Fibroblast of pulmonary artery (primary cell): ENCODE measurements at places on chromosomes 5 and 9.

- DNase-seq: peak; percentile 51
Observed at GRCh38 chr9:96555567-96556386, 63.9 kb downstream of the CDC14B start.

- peak; percentile 89 for DNase-seq
Observed at GRCh38 chr9:127066851-127067136, 55.6 kb downstream of the ANGPTL2 start.

DNA sequence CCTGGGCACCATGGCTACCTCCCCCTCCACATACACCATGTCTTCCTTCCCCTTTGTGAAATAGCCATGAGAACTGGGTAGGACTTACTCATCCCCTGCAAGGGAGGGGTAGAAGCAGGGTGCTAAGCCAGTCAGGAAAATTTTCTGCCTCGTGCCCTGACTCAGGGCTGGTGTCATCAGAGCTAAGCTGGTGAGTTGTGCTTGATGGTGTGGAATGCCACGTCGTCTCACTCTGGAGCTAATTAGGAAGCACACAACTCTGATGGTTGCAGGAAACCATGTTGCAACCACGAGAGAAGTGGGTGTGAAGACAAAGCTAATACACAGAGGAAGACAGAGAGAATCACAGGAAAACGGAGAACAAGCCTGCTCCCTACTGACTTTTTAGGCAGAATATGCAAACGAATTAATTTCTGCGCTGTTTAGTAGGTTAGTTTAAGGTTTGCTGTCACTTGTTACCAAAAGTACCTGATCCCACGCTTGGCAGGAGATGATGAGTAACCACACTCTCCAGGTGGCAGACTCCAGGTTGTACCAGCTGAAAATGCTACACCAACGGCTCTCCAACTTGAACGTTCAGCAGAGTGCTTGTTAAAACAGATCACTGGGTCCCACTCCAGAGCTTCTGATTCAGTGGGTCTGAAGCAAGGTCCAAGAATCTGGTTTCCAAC is 54.5 kb downstream of the STK10 start:
- peak; percentile 82 for DNase-seq

- no peak for DNase-seq
Observed at GRCh38 chr5:23367874-23368273, 139.5 kb upstream of the PRDM9 start.

- DNase-seq: no peak
Observed at GRCh38 chr5:137791799-137792198, 37.6 kb upstream of the HNRNPA0 start.

DNA sequence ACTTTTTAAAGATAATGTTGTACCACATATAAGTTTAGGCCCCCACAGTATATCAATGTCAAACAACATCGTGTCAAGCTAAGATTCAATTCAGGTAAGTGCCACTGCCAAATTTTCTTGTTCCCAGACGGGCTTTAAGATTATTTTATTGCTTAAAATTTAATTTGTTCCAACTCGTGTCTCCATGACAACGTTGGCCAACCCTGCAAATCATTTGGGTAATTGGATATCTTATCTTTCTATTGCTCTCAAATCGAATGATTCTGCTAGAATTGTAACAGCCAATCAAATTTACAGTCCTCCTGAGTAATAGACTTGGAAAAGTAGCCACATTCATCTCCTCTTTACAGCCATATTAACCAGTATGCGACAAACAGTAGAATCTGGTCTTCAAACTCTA is 19.5 kb downstream of the TLE1 start:
- no peak for DNase-seq

- peak; percentile 2 for DNase-seq
Observed at GRCh38 chr5:93674138-93674537, 67.3 kb downstream of the POU5F2 start.

DNA sequence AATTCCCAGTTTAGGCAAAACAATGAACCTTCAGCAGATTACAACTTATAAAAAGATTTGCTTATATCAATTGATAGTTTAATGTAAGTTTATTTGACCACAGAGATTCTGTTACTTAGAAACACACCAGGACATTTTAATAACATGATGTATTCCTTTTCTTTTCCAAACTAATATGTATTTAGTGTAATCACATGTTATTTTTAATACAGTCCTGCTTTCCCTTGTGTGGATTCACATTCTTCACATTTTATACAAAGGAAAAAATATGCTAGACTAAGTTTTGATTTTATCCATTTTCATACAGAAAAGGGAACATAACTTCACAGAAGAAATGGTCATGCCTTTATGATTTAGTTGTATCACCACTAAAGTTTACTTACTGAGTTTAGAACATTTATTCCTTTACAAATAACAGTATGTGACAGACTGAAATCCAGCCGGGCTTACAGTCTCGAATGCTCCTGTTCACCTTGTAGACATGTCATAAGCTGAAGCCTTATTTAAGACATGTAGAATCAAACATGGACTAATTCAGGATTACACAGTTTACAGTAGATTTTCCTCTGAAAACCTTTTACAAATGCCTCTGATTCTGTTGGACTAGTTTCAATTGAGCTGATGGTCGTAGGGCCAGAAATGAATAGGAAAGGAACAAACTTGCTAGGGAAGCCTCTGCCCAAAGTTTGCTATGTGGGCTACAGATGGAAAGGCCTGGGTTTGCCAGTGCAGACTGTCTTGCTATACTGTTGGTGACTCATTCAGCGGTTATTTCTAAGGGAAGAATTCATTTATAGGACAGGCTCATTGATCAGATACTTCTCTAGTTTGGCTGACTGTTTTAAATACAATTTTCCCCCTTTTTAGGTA is 6.6 kb upstream of the ASPN start:
- DNase-seq: no peak

DNA sequence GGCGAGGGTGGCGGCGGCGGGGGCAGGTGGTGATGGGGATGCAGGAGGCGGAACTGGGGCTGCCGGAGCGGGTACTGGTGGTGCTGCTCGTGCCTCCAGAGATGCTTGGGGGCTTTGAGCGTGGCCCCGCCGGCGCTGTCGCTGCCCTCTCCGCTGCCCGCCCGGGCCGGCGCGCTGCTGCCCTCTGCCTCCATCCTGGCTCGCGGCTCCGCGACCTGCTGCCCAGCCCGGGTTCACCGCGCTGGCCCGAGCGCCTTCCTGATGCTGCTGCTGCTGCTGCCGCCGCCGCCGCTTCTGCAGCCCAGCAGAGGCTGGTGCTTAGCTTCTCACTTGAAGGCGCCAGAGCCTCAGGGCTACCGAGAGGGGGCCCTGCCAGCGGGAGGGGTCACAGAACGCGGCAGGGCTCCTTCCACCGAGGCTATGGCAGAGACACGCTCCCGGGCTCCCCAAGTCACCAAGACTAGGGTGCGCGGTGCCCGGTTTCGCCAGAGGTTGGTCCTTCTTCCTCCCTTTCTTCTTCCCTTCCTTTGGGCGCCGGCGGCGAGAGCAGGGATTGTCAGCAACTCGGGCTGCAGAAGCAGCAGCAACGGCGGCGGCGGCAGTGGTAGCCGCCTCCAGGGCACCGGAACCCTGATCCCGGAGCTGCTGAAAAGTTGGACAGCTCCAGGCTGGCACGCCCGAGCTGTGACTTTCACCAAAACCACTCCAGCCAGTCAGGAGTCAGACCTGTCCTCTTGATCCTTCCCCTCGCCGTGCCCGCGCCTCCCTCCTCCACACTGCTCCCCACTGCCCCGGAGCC is at the start of gene PDE4D:
PDE4D (minus strand) TSS at position 298 of the 799 bp plus-strand sequence.
- peak; percentile 63 for DNase-seq

GRCh38 chr9:132985489-132985888 is 7.0 kb downstream of the GFI1B start:
- DNase-seq: no peak

DNA sequence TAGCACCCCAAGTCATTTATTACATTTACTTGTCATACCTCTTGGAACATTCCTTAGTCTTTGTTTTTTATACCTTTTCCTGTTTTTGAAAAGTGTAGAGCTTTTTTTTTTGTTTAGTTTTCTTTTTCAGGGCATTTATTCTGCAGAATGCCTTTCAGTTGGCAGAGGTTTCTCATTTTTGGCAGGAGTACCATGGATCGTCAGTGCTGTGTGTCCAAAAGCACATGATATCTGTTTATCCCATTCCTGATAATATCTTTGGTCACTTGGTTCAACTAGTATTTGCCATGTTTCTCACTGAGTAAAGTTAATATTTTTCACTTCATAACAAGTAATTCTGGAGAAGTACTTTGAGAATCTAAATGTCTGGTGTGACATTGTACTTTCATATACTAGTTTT is 10.7 kb downstream of the OGN start:
- peak; percentile 40 for DNase-seq

DNA sequence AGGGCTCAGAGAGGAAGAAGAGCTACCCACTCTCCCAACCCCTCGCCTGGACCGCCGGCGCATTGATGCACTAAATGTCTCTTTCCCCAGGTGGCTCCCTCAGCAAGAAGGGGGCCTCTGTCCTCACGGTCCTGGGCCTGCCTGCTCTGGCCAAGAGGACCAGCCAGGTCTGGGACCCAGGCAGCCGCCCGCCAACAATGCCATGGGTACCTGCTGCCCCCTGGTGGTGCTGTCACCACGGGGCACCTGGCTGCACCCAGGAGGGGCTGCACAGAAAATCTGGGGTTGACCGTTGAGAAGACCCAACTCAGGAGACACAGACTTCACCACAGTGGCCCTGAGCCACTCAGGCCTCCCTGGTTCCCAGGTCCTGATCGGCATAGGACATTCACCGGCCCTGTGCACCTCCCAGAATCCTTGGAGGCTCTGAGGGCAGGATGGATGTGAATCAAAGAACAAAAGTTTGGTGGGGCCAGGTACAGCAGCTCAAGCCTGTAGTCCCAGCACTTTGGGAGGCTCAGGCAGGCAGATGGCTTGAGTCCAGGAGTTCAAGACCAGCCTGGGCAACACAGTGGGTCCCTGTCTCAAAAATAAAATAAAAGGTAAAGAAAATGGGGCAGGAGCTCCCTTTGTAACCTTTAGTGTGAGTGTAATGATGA is 2.4 kb upstream of the VAV2 start:
- peak; percentile 71 for DNase-seq

DNA sequence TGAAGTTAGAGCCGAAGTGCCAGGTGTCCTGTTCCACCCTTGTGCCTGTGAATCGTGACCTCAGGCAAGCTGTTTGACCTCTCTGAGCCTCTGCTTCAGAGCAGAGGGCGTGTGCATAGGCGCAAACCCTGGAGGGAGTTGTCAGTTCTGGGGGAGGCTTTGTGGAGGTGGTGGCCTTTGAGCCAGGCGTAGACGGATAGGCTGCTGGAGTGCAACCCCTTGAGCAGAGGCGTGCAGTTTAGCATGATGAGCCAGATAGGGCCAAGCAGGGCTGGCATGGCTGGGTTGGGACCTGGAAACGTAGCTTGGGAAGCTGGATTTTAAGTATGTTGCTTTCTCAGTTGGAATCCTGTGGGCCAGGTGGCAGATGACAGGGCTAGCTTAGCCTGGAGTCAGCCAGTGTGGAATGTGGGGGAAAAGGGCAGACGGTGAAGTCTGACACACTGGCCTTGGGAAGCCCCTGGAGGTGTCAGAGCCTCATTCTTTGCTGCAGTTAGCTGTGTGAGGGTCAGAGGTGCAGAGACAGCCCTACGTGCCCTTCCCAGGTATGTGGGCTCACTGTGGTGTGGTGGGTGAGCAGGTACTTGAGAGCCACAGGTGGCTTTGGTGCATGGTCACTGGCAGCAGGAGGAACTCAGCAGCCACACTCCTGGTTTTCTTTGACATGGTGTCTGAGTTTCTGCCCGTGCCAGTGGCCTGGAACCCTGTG is 93.4 kb downstream of the DAB2IP start:
- DNase-seq: no peak

DNA sequence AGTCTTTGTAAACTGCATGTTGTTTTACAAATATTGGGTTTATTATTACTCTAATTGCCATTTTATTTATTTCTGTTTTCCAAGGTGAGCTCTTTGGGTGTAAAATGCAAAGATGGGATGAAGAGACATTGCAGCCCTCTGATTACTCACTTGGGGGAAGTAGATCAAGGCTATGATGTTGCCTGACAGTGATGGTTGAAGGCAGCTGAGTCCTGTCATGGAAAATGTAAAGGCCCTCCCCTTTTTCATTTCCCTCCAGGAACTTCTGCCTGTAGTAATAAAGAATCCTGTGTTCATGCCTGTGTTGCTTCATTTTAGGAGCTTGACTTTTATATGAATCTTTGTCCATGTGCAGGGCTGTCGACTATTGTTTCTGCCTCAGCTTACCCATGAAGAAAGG is 605.4 kb upstream of the CLINT1 start:
- no peak for DNase-seq

- DNase-seq: no peak
Observed at GRCh38 chr9:115794921-115795475, 358.6 kb upstream of the PAPPA start.

- DNase-seq: peak; percentile 90
Observed at GRCh38 chr9:106916466-106917235, 53.7 kb downstream of the ZNF462 start.

DNA sequence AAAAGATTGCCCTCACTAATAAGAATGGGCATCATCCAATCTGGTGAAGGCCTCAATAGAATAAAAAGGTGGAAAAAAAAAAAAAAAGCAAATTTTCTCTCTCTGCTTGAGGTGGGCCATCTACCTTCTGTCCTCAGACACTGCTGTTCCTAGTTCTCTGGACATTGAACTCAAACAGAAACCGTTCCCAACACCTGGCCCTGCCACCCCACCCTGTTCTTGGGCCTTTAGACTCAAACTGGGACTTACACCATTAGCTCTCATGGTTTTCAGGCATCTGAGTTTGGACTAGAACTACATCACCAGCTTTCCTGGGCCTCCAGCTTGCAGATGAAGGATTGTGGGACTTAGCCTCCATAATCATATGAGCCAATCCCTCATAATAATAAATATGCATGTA is 71.0 kb downstream of the SSBP2 start:
- no peak for DNase-seq

GRCh38 chr9:77839459-77840140 is 191.5 kb upstream of the GNA14 start:
- DNase-seq: peak; percentile 78

DNA sequence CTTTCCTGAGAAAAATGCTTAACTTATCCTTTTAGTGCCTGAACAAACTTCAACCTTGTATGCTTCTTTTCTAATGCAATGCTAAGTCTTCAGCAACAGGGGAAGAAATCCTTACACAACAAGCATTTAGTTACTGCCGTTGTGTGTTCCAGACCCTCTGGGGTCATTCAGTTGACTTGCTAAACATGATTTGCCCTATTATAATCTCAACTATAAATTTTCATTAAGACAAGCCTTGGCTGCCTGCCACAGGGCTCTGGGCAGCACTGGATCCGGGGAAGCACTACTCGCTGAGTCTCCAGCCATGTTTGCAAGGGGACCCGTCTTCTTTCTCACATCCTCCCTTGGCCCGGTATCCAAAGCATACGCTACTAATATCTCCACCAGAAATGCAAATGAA is 58.1 kb downstream of the PTCH1 start:
- DNase-seq: peak; percentile 3

- DNase-seq: no peak
Observed at GRCh38 chr9:14561929-14562405, 131.3 kb downstream of the ZDHHC21 start.

DNA sequence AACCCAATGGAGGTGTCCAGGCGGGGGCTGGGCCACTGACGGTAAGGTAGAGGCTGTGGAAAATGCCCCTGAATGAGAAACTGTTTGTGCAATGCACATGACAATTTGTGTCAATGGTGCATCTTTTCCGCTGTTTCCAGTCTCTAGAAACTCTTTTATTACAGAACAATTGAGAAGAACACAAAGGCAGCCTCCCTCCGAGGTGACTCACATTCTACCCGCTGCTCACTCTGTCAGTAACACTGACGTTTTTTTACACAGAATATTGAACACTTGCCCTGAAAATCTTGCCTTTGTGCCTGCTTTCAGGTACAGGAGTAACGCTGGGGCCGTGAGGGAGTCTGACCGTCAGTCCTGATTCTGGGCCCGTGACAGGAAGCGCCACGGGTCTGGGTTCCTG is 11.7 kb upstream of the TENT4A start:
- no peak for DNase-seq

- peak; percentile 63 for DNase-seq
Observed at GRCh38 chr5:107893642-107894041, 222.9 kb upstream of the EFNA5 start.

- DNase-seq: peak; percentile 12
Observed at GRCh38 chr5:14109771-14110170, 33.4 kb upstream of the TRIO start.
